ENCODE measurements at places on chromosomes 1 and 21.

DNA sequence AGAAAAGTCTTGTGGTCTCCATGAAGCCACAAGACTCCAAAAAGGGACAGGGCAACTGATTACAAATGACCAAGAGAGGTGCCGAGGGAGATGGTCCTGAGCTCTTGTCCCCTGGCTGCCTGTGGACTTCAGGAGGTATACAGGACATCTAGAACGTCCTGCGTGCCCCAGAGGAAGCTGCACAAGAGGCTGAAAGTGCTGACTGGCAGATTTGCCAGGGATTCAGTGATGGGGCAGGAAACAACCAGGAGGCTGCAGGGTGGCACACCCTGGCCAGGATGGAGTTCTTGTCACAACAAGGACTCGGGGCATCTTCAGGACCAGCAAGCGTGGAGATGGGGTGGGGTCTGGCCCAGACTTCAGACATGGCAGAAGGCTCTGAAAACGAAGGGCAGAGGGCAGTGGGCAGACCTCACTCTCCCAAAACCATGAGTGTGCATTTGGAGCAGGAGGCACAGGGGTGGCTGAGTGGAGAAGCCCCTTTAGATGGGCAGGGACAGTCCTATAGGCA, 13.4 kb upstream of the PKP1 start:
- no peak for DNase-seq

DNA sequence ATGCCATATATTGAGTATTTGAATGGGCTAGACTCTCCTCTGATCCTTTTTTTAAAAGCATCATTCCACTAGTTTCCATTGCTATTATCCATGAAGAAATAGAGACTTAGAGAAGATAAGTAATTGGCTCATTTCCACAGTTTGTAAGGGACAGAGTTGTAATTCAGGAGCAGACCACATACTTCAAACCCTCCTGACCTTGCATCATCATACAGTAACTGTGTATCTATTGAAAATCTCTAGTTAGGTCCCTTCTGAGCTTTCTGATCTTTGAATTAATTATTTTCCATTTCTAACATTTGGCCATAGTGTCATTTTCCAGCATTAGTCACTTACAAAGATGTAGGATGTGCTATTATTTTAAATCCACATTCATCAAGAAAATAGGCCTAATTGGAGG, 386.5 kb upstream of the ST6GALNAC5 start:
- DNase-seq = no peak

- DNase-seq = no peak
Observed at GRCh38 chr1:72394457-72394856, 112.1 kb upstream of the NEGR1 start.

DNA sequence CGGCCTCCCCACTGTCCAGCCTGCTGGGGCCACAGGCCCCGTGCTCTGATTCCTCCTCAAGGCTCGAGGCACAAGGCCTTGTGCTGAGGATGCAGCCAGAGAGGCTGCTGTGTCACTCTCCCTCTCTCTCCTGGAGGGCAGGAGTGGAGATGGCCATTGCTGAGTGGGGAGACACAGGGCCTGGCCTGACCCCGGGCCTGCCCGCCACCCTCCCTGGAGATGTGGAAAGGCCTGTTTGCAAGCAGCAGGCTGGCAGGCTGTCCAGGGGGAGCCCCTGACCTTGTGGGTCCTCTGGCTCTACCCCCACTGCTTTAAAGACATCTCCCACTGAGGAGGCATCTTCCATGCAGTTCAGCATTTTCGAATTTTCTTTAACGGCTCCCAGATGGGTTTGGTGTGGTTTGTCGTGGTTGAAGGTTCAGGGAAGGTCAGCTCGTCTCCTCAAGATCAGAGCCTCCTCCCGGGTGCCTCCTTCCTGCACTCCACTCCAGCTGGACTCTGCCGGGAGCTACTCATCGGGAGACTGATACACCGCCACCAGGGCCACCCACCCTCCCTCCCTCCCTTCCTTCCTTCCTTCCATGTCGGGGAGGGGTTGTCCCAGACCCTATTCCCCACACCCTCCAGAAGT, 69.1 kb downstream of the SPSB1 start:
- DNase-seq = no peak

- no peak for DNase-seq
Observed at GRCh38 chr1:195105281-195105680, 1503.0 kb downstream of the KCNT2 start.

DNA sequence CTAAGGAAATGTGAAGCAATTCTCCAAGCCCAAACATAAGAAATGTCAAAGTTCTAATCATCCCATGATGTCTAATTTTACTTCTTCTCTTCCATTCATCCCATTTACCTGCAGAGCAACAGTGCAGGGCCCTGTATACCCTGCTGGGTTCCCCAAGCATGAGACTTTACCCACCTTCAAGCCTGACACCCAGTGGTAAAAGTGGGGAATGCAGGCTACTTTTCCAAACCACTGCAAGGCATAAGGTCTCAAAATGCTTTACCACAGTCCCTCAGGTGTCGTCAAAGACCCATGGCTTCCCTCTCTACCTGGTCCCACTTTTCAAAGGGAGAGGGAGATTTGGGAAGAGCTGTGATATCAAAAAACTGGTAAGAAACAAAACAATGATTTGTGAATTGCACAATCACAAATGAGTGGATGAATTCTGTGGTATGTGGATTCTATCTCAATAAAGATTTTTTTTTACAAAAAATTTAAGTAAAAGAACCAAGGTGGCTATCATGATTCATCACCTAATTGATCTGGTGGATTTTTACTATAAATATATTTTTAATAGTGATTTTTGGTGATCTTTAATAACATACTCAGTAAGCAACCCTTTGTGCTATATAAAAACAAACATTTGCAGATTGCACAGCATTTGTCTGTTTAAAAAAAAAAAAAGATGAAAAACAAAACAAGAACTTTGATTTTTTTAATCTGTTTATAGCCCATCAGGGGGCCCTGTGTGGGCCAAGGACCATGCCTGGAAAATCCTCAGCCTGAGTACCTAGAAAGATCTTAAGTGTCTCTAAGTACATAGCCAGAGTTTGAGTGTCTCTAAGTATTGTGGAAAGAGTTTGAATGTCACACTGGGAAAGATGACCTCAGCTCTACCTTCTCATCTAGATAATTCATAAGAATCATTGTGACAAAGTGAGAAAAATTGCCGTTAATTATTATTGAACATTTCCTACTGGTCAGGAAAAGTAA, 73.1 kb upstream of the GJB5 start:
- peak; percentile 23 for DNase-seq

GRCh38 chr1:59139396-59139795, 157.5 kb upstream of the FGGY start:
- DNase-seq = peak; percentile 88

DNA sequence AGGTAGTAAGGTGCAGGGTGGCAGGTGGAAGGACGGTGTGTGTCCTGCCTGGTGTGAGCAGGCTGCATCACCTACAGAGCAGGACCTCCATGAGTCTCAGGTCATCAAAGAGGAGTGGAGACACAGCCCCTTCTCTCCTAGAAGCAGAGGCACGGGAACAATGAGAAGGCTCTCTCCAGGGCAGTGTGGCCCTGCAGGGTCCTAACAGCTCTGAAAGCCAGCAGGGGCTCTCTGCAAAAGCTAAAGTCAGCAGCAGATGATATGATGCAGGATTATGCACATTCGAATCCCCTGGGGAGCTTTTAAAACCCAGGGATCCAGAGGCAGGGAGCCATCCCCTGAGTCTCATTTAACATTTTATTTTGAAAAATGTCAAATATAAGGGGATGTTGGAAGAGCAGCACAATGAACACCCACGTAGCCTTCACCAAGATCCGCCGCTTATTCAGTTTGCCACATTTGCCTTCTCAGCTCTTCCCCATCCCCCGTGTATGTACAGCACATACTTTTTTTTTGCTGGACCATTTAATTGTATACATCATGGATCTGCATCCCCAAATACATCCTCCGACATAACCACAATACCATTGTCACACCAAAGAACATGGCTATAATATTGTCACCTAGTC, 88.1 kb downstream of the CNIH3 start:
- DNase-seq = no peak

GRCh38 chr1:155873860-155874259, 14.5 kb downstream of the SYT11 start:
- peak; percentile 79 for DNase-seq

GRCh38 chr1:177561436-177561835, 390.7 kb downstream of the BRINP2 start:
- DNase-seq = no peak

Measured in Daoy (cell line).